Brain pericyte (primary cell): ENCODE measurements at places on chromosomes 7 and 10.

DNA sequence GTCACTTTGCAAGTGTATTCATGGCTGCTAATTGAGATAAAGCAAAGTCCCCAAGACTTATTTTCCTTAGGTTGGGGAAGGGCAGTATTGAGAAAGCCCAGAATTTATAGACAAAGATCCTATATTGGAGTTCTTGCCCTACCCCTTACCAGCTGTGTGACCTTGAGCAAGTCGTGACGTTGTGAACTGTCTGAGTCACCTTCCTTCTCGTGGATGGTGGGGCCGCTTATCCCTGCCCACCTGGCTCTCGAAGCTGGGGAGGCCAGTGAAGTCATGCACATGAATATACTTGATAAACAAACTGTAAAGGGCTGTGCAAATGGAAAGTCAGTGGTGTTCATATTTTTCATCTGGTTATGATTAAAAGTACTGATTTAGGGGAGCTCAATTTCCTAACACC, 127.4 kb downstream of the TACC2 start:
- DNase-seq = no peak

DNA sequence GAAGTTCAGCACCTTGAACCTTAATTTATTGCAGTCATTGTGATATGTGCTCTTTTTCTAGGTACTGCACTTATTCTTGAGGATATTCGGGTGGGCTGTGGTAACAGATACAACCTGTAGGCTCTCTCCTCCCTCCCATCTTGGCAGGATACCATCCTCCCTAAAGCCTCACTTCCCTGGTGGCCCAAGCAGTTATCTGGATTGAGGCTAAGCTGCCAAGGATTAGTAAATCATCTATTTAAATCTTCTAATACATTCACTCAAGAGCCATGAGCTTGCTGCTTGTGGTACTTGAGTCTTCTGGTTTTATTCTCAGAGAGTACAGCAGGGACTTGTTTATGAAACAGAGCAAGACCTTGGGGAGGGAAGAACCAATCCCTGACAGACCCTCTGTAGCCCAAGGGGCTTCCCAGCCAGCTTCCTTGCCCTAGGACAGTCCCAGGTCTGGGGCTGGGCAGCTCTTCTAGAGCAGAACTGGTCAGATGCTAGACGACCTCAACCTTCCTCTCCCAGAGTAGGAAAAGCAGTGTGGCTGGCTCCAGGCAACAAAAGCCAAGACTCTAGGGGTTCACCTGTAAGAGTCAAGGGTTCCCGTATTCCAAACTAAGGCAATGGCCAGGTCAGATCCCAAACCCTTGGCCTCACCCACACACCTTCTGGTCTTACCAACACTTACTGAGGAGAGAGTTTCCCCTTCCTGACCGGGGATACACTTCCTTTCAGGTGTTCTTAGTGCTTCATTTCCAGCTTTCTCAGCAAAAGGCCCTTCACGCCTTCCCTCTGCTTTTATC, 21.3 kb downstream of the WNT8B start:
- no peak for DNase-seq

GRCh38 chr7:133778472-133778871, 348.7 kb upstream of the LRGUK start:
- DNase-seq = no peak

DNA sequence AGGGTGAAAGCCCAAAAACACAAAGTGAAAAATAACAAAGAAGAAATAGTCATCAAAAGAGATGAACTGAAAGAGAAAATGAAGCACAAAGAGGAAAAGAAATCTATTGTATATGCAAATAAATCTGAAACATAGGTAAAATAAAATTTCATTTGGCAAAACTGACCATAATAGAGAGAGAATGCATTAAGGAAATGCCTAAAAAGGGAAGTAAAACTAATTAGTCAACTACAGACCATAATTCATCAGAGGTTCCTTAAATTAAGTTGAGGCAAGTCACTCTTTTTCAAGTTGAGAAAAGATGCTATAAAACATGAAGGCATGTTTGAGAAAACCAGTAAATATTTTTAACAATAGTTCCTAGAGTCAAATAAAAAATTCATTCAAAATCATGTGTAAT, 233.3 kb downstream of the LRRN3 start:
- DNase-seq = no peak

DNA sequence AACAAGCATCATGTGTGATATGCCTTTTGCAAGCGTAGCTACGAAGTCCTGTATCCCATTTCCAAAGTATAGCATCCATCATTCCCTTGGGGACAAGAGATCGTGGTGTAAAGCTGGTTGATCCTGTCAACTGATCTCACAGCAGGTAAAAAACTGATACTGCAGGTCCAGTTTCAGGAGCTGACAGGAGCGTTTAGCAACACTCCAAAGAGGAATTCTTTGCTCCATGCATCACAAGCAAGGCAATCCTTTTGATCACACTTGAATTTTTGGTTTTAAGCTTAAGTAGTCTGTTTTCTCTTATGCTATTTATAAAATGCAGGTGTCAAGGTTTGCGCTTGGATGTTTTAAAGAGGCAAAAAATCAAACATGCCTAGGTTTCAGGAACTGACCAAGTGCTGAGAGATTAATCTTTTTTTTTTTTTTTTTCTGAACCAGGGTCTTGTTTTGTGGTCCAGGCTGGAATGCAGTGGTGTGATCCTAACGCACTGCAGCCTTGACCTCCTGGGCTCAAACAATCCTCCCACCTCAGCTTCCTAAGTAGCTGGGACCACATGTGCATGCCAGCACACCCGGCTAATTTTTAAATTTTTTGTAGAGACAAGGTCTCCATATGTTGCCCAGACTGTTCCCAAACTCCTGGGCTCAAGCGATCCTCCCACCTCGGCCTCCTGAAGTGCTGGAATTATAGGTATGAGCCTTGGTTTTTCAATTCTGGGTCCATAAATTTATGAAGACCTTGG, 1.8 kb upstream of the ZDHHC4 start:
- no peak for DNase-seq

DNA sequence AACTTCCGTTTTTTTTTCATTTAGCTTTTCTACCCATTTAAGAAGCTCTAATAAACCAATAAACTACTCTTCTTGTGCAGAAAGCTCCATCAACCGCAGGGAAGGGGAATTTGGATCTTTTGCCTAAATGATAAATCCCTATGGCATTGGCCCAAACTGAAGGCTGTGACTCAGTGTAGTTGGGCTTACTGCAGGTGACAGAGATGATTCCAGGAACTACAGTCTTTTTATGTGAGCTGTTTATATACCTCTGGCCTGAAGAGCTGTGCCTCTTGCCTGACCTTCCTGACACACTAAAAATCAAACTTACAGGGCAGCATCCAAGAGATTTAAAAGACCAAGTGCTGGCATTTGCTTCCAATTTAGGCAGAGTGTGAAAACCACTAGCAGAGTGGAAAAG, 25.2 kb downstream of the ABCB1 start:
- no peak for DNase-seq

- no peak for DNase-seq
Observed at GRCh38 chr10:71623986-71624291, 95.6 kb downstream of the C10orf105 start.

DNA sequence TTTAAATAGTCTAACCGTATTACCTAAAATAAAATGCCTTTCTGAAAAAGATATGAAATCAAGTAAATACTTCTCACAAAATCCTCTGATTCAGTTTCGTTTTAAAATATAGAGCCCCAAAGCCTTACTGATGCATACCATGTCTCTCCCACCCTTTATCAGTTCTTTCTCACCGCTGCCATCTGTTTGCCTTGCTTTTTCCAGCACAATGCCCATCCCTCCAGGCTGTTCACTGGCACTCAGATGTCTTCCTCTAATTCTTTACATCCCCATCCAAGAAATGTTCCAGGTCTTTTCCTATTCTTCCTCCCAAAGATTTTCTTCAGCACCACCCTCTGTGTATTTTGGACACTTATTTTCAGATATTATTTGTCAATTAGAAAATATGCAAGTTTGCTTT, 116.5 kb upstream of the LRRN3 start:
- no peak for DNase-seq

DNA sequence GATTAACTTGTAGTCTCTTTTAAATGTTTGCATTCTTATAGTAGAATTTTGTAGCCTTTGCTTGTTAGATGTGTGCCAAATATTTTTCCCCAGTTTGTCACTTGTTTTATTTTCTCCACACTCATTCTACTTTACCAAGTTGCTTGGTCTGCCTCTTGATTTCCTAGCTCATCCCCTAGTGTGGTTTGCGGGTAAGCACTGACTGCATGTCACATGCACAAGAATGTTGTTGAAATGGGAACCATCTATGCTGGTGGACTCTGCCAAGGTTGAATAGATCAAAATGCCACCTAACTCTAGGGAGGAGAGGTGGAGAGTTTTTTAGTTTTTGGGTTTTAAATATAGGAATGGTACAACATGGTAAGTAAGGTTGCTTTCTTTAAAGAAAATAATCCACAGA, 47.6 kb downstream of the FZD1 start:
- DNase-seq = no peak

DNA sequence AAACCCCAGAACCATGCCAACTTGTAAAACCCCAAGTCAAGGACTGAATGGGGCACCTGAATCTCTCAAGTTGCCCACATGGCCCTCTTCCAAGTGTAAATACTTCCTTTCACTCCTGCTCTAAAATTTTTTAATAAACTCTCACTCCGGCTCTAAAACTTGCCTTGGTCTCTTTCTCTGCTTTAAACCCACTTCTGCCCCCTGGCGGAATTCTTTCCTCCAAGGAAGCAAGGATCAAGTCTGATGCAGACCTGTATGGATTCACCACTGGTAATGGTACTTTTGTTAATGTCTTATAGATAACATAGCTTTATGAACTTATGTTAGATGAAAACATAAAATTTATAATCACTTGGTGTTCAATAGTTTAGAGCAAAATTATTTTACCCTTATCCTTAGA, 33.8 kb downstream of the SLC16A9 start:
- DNase-seq = no peak

GRCh38 chr10:131786756-131787605, 113.8 kb upstream of the PPP2R2D start:
- DNase-seq = no peak

DNA sequence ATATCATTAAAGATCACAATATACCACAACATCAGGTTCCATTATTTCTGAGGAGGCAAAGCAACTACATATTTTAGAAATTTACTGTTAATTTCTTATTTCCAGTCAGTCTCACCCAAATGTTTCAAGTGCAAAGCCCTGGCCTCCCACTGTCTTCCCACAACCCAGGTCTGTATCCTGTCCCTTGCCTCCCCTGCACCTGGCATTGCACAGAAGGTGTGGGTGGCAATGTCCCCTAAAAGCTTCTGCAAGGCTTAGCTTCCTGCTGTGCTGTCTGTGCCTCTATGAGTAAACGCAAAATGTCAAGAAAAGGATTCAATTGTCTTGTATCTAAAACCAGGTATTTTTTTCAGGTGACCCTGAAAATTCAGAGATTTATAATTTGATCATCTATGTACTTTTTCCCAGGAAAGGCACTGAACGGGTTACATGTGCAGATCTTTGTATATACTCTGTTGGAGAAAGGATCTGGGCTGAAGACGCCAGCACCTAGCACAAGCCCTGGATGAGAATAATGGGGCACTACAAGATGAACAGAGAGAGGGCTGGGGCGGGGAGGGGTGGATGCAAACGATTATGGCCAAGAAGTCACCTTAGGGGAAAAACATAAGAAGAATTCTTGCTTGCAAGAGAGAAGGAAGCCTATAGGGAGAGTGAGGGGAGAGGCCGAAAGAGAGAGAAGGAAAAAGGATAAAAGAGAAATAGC, 3.1 kb upstream of the ANTXRL start:
- no peak for DNase-seq

GRCh38 chr7:87920578-87920977, 13.5 kb upstream of the ADAM22 start:
- DNase-seq = no peak
